ENCODE measurements at places on chromosomes 7 and 10.

DNA sequence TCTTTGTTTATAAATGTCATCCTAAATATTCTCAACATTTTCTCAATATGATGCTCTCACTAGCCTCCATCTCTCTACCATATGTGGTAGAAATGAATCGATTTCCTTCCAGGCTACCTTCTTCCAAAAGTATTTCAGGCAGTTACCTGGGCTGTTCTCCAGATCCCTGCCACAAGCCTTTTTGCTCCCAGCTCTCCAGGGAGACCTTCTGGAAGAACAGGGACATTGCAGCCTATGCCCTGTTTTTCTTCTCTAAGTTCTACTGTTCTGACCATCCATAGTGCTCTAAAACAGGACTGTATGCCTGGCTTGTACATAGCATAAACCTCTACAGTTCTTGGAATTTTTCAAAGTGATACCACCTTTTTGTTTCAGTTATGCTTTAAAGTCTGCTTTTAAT lies 552.8 kb downstream of the ANKRD7 start:
- DNase-seq, result no peak

GRCh38 chr7:41965951-41966505 lies 263.1 kb upstream of the INHBA start:
- DNase-seq, result no peak

DNA sequence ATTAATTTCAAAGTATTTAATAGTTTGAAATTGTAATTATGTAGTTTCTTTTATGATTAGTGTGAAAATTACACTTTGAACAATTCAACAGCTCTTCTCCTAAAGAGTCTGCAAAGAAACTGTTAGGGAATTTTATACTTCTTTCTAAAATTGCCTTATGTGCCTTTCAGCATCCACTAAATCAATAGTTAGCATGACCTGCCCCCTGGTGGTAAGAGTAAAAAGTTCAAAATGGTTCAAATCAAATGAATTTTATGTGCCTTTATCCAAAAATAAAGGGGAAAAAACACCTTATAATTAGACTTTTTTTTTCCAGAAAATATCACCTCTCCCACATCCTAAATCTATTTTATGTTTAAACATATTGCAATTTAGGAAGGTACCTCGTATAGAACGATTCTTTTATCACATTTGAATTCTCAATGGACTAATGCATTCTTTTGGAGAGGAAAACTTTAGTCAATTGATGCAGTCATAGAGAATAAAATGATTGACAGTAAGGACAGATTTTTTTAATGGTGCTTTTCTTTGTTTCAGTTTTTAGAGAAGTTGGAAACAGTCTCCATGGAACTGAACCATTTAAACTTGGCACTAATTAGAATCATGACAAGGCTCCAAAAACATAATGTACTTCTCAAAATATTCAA lies 163.7 kb downstream of the SEMA3D start:
- peak; percentile 65 for DNase-seq

GRCh38 chr10:79023240-79024162 lies 45.3 kb upstream of the ZMIZ1 start:
- DNase-seq, result no peak

DNA sequence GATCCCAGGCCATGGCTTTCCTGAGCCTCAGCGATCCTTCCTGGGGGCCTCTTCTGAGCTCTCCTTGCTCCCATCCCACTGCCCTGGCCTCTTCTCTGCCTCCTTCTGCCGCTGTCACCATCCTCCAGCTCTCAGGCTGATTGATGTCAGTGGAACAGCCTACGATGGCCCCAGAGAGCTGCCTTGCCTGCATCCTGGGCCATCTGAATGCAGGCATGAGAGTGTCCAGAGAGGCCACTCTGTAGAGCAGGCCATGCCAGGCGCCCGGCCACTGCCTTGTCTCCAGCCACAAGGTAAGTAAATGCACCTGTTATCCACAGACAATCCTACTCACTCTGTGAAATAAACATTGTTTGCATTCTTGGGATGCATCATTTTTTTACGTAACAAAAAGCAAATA lies 171.4 kb upstream of the PPP2R2D start:
- no peak for DNase-seq

DNA sequence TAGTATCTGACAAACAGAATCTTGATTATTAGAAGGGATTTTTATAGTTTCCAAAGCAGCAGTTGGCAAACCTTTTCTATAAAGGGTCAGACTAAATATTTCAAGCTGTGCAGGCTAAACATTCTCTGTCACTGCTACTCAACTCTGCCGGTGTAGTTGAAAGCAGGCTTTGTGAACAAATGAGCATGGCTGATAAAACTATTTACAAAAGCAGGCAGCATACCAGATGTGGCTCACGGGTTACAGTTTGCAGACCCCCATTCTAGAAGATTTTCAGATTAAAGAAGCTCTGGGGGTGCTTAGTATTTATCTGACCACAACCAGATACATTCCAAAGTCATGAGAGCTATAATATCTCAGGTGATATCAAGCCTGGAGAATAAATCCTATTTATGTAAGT lies 1017.5 kb downstream of the SORCS1 start:
- no peak for DNase-seq

DNA sequence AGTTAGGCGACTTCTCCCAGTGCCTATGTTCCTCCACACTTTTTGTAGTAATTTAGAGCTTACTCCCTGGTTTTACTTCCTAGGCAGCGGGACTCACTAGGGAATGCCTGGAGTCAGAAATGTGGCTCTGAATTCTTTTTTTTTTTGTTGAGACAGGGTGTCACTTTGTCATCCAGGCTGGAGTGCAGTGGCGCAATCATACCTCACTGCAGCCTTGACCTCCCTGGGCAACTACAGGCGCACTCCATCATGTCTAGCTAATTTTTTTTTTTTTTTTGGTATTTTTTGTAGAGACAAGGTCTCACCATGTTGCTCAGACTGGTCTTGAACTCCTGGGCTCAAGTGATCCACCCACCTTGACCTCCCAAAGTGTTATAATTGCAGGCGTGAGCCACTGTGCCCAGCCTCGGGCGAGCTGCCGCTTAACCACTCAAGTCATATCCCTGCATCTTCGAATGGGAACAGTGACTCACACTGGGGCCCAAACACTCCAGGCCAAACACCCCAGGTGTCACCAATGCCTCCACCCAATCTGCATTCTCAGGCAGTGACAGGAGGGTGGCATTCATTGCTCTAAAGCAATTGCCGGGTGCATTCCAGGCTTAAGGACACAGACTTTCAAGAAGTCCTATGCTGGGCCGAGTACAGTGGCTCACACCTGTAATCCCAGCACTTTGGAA lies 19.6 kb downstream of the RGS10 start:
- no peak for DNase-seq

DNA sequence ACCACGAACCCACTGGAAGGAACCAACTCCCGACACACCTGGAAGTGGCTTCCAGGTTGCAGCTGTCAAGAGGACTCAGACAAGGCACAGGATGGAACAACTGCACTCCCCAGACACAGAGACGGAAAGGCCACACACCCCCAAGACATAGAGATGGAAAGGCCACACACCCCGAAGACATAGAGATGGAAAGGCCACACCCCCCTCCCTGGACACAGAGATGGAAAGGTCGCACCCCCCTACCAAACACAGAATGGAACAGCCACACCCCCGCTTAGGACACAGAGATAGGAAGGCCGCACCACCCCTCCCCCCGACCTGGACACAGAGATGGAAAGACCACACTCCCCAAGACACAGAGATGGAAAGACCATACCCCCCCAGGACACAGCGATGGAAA lies 7.6 kb downstream of the ZNF511 start:
- no peak for DNase-seq

DNA sequence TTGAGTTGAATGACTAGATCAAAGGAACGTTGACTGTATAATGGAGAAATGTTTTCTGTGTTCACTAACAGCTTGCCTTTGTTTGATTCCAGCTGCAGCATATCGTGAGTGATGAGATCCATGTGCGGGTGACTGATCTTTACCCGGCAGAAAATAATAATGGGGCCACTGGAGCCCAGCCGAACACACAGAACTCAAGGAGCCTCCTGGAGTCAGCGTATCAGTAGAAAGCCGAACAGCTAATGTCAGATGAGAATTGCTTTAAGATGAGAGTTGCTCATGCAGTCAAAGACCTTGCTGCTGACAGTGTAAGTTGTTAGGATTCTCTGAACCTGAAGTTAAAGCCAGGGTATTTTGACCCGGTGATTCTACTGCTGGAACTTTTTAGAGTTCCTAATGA lies 34.3 kb upstream of the MTPAP start:
- DNase-seq, result peak; percentile 47

GRCh38 chr7:90536449-90536848 lies 59.7 kb upstream of the CDK14 start:
- DNase-seq, result no peak

- no peak for DNase-seq
Observed at GRCh38 chr10:3996697-3997096, 211.7 kb upstream of the KLF6 start.

GRCh38 chr7:1897861-1898627 lies 228.0 kb downstream of the ELFN1 start:
- DNase-seq, result no peak

- DNase-seq, result no peak
Observed at GRCh38 chr7:144725070-144725469, 110.8 kb downstream of the TPK1 start.

DNA sequence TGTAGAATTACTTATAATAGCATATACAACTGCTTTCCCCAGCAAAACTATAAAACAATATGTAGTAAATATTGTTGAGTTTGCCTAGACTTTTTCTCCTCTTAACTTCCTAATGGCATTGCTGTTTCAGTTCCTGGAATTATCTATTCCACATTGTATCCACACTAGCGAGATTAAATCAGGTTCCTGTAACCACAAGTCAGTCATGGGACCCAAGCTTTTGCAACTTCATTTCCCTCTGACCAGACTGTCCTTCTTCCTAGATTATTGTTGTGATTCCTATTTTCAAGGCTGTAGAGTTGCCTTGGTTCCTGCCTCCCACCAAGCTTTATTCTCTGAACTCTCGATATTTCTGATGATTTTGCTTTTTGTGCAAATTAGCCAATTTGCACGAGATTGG lies 173.3 kb upstream of the ZNF804B start:
- DNase-seq, result no peak

DNA sequence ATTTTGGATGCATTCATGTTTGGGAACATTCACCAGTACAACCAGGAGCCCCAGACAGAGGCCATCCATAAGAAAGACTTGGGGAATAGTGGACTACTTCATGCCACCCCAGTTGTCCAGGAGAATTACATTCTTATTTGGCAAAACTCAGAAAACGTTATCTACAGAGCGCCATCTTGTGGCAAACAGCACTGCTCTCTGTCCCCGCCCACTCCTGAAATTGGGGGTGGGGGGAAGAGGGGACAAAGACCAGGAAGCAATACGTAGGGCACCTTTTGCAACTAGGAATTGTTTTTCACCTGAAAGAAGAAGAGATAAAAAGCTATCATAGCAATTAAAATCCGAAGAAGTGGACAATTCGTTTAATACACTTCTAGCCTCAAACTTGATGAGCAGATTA lies 134.6 kb upstream of the MGMT start:
- DNase-seq, result no peak

GRCh38 chr7:151274936-151275812 lies 26.7 kb upstream of the SMARCD3 start:
- DNase-seq, result no peak

DNA sequence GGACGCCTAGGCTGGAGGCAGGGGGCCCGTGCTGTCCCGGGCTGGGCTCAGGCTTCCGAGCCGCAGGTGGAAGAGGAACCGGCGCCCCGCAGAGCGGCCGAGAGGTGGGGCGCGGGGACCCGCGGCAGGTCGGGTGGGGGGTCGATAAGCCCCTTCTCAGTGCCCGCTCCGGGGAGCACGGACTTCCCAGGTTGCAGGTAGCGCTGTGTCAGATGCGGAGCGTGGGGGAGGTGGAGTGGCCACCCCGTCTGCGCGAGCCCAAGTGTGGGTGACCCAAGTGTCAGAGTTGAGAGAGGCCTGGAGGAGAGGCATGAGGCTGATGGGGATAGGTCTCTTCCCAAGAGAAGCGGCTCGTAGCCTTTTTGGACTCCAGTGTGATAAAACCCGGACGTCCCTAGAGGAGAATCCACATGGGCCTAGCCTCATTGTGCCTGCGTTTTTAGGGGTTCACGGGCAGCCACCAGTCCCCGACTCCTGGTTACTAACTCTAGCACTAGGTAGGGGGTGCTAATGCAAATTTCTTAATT lies 580 bp downstream of the EEPD1 start:
- DNase-seq, result peak; percentile 33

DNA sequence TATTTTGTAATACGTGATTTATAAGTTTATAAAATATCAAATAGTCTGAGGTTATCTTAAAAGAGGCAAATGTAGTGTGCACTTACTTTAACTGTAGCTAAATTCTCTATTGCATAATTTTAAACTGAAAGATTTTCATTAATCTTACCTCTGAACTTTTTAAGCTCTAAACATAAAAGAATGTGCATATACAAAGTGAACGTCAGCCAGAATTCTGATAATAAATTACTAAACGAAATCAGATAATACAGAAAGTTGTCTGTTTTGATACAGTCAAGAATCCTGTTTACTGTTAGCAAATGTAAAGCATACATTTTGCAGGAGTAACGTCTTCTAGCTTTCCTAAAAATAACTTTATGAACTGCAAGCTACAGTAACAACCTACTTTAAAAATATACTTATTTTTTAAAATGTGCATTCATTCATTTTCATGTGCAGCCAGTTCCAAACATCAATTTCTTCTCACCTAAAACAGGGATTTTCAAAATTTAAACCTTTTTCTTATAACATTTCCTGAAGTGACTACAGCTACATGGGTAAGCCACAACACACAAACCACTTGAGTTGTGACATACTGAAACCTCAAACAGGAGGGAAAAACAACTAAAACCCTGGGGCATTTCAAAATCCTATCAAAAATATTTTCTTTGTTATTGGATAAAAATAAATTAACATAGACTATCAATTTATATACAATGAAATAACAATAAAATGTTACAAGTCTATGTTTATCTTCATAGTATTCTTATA lies 92.7 kb downstream of the RNLS start:
- DNase-seq, result no peak

- DNase-seq, result no peak
Observed at GRCh38 chr10:133400624-133401424, 6.9 kb downstream of the MTG1 start.

DNA sequence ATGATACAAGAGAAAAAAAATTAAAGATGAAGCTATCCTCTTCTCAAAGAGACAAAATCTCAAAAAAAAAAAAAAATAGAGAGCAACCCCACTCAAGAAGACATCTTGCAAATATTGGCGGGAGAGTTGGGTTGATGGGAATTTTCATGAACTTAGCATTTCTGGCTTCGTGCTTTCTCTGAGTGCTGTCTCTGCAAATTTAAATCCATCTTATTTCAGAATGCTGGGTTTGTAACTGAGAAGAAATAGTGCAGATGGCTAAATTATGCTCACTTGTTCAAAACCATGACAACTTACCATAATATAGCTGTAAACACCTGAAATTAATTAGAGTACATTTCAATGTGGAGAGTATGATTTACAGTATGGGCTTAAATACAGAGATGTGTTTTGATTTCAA lies 484.8 kb upstream of the CELF2 start:
- no peak for DNase-seq

GRCh38 chr10:60979667-60980104 lies 35.7 kb upstream of the RHOBTB1 start:
- DNase-seq, result no peak
